CD4-positive, alpha-beta memory T cell (primary cell): ENCODE measurements at places on chromosomes 7 and 10. TPM values are rescaled to one million over a fixed set of nuclear protein-coding genes. Genes with fewer than 3 reads are reported as not detected.

The GIMAP5 gene
- 297 TPM for total RNA-seq

GRCh38 chr7:24764972-24765744 is 7.9 kb upstream of the GSDME start:
- no peaks in the 10 kb centered on the region for H3K27me3 ChIP-seq
- H3K27ac ChIP-seq: no peak overlapping the region
- no peaks in the 10 kb centered on the region for H3K36me3 ChIP-seq
- H3K4me1 ChIP-seq: no peaks in the 10 kb centered on the region

- no peak for DNase-seq
- no peaks in the 10 kb centered on the region for H3K27me3 ChIP-seq
- no peaks in the 10 kb centered on the region for H3K4me1 ChIP-seq
- H3K4me3 ChIP-seq: no peak overlapping the region
These were observed 7.2 kb downstream of the CPA2 start for GRCh38 chr7:130273933-130274255.

GRCh38 chr7:38054199-38054598 is 123.8 kb upstream of the STARD3NL start:
- no peaks in the 10 kb centered on the region for H3K27me3 ChIP-seq
- no peak for DNase-seq
- no peaks in the 10 kb centered on the region for H3K36me3 ChIP-seq
- H3K4me1 ChIP-seq: no peaks in the 10 kb centered on the region
- no peak overlapping the region for H3K27ac ChIP-seq
- no peak overlapping the region for H3K4me3 ChIP-seq

The CUBN gene
- total RNA-seq: 10.9 TPM

DNA sequence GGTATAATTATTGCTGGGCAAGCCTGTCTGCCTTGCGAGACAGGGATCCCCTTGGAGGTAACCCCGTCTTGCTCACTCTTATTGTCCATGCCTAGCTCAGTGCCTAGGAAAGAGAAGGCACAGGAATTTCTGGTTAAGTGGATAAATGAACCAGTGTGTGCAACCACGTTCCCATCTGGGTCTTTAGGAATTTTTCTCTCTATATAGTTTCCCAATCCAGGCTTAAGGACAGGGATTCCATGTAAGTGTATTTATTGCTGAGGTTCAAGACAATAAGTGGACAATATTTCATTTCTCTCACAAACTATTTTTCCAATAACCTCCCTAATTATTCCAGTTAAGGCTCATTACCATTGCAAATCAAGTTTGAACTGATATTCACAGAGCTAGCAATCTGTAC is 8.9 kb upstream of the ADAM12 start:
- H3K36me3 ChIP-seq: no peaks in the 10 kb centered on the region
- no peaks in the 10 kb centered on the region for H3K4me1 ChIP-seq
- no peaks in the 10 kb centered on the region for H3K27me3 ChIP-seq
- no peak for DNase-seq
- no peak overlapping the region for H3K4me3 ChIP-seq
